Activated CD8-positive, alpha-beta T cell treated with anti-CD3 and anti-CD28 coated beads for 36 hours (primary cell): ENCODE measurements at places on chromosomes 16 and 17.

DNA sequence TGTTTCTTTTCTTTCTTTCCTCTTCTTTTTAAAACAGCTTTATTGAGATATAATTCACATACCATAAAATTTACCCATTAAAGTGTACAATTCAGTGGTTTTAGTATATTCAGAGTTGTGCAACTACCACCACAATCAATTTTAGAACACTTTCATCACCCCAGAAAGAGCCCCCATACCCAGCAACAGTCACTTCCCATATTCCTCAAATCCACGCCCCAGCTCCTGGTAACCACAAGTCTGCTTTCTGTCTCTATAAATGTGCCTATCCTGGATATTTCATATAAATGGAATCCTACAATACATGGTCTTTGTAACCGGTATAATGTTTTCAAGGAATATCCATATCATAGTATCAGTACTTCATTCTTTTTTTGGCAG is 19.4 kb downstream of the RARA start:
- DNase-seq = no peak

- DNase-seq = peak; percentile 76
These were observed 1.4 kb downstream of the NOTUM start for GRCh38 chr17:81959362-81960129.

- no peak for DNase-seq
These were observed 24.2 kb downstream of the MYO18A start for GRCh38 chr17:29155966-29156338.

- peak; percentile 42 for DNase-seq
These were observed 9.1 kb downstream of the FOXK2 start for GRCh38 chr17:82528484-82529265.

DNA sequence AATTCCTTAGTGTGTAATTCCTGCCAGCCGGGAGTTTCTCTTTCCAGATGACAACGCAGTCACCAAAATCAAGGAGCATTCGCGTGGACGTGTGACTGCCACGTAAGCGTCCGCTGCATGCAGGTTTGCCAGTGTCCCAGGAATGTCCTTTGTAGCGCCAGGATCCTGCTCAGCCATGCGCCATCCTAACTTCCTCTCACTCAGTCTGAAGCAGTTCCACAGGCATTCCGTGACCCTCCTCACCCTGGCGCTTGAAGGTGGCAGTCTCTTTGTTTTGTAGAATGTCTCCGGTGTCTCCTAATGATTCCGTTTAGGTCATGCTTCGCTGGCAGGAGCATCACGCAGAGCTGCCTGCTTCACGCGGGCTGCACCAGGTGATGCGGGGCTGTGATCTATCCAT is 88.6 kb downstream of the RPTOR start:
- no peak for DNase-seq
